ENCODE measurements at places on chromosomes 16 and 17.
A peak's percentile ranks its signal among the peaks of the same experiment; 100 is the strongest.

DNA sequence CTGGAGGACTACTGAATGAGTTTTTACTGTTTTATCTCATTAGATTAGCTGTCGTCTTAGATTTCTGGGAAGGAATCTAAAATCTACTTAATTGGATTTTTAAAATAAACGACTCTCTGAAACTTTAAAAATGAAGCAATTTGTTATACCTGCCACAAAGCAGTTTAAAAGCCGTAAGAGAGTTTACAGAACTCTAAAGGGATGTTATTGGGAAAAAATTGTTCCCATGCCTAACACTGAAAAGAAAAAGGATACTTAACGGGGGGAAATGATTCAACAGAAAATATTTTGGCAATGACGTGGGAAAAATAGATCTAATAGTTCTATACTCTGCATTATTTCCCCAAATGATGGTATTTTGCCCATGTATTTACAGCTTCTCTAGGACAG, 27.0 kb downstream of the ARHGAP17 start:
- no peak for DNase-seq

GRCh38 chr16:11896486-11897176, 19.1 kb downstream of the GSPT1 start:
- no peak for DNase-seq

DNA sequence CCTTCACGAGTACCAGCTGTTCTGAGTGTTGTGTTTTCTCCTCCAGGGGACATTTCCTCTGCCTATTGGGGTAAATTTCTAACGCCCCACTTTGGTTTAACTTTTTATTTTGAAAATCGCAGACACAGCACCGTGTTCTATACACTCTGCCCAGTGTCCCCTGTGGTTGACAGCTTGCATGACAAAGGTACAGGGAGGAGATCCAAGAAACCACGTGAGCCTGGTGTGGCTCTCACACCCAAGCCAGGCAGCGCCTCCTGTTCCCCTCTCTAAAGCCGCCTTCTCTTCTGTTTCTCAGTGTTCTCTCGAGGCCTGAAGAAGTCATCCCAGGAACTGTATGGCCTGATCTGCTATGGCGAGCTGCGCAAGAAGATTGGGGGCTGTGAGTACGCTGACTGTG, 25.4 kb downstream of the CRAMP1 start:
- DNase-seq = no peak

DNA sequence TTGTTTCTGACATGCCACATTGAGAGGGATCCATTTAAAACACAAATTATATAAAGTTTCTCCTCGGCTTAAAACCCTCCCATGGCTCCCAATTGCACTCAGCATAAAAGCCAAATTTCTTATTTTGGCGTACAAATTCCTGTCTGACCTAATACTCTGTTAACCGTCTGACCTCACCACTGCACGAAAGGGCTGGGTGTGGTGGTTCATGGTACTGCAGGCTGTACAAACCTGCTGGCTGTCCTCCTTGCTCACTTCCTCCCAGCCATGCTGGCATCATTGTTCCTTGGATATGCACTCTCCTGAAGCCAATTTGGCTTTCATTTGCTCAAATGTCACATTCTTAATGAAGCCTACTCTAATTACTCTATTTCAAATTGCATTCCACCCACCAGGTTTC, 301.6 kb upstream of the C16orf82 start:
- DNase-seq = no peak

- DNase-seq = no peak
Observed at GRCh38 chr16:7227229-7227721, 105.4 kb upstream of the RBFOX1 start.

GRCh38 chr16:88460496-88461330, 7.6 kb downstream of the ZFPM1 start:
- DNase-seq = no peak

GRCh38 chr17:8087952-8088230, 375 bp upstream of the ALOX12B start:
- no peak for DNase-seq

GRCh38 chr16:9225527-9226316, 134.3 kb downstream of the HAPSTR1 start:
- DNase-seq = no peak

GRCh38 chr16:3716831-3717234, 491 bp downstream of the TRAP1 start:
- peak; percentile 23 for DNase-seq

DNA sequence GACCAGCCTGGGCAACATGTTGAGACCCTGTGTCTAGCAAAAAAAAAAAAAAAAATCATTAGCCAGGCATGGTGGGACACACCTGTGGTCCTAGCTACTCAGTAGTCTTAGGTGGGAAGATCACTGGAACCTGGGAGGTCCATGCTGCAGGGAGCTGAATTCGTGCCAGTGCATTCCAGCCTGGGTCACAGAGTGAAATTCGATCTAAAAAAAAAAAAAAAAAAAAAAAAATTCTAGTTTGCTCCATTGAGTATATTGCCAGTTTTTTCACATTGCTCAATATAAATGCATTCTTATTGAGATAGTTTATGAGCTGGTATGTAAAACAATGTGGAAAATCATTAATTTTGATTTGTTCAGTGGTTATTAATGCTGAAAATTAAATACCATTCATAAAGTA, 52.0 kb downstream of the ABHD15 start:
- DNase-seq = no peak

DNA sequence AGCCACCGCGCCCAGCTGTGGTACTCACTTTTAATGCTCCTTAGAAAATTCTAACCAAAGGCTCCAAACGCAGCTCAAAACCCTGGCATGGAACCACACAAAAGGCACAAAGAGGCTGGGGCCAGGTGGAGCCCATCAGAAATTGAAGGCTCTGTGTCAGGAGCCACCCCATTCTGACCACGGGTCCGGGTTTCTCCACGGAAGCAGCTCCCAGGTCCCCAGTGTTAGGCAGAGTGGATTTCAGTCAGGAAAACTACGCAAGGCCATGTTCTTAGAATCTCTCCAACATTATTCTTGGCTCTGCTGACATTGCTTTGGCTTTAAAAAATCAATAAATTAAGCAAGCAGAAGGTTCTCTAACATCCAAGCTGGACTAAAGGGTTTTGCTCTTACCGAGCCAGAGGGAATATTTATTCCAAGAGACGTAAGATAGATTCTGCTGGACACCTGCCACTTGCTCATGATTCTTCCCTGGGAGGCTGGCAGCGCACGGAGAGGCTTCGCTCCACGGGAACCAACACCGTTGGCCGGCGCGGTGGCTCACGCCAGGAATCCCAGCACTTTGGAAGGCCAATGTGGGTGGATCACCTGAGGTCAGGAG, 93.5 kb downstream of the NXN start:
- no peak for DNase-seq

DNA sequence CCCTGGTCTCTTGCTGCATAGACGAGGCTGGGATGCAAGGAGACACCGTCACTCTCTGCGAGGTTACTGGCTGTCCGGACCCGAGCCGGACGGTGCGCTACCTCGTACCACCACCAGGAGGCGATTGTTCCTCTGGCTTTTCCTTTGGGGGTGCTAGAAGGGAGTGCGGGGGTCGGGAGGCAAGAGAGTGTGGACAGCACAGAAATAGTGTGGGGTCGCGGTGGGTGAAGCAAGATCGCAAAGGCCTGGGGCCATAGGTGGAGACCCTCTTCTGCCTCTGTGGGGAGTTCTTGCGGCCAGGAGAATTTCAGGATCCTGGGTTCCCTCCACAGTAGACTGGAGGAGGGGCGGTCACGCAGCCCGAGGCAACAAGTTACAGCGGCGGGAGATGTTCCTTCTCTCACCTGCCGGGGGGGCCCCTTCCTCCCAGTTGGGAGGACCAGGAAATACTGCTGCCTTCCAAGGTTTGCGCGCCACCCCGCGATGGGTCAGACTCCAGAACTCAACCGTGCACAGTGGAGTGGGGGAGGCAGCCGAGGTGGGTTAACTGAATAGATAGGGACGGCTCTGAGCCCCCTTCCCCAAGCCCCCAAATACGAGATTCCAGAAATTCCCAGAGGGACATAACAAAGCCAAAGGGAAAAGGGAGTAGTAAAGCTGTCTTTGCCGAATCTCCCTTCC, 6.9 kb downstream of the PHOSPHO1 start:
- no peak for DNase-seq

GRCh38 chr16:89410794-89411309, 79.5 kb downstream of the ANKRD11 start:
- no peak for DNase-seq

DNA sequence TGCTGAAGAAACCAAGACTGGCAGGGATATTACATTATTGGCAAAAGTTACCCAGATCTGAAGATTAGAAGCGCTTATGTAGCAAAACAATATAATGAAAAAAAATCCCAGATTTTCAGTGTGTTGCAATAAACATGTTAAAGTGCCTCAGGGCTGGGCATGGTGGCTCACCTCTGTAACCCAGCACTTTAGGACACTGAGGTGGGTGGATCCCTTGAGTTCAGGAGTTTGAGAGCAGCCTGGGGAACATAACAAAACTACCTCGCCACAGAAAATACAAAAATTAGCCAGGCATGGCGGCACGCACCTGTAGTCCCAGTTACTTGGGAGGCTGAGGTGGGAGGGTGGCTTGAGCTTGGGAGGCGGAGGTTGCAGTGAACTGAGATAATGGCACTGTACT, 6.8 kb downstream of the ZNF207 start:
- no peak for DNase-seq

GRCh38 chr17:83144421-83145357, 65.3 kb downstream of the METRNL start:
- no peak for DNase-seq

GRCh38 chr16:4306470-4307214, 9.2 kb upstream of the GLIS2 start:
- peak; percentile 51 for DNase-seq

- DNase-seq = no peak
Observed at GRCh38 chr16:4958510-4959438, 644 bp downstream of the SEC14L5 start.

GRCh38 chr16:3873482-3874173, 6.9 kb downstream of the CREBBP start:
- no peak for DNase-seq

DNA sequence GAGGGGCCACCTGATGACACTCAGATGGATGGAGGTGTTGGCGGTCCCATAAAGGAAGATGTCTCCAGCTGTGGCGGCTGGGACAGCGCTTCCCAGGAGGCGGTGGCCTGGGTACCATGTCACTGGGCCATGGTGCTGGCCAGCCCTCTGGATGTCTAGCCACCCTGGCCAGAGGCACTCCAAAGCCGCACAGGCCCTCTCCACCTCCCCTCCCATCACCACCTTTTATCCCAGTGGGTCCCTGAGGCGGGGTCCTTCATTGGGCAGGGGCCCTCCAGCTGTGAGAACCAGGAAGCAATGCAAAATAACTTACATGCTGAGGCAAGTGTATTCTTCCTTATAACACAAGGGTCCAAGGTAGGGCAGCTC, 23.1 kb downstream of the RAB11FIP4 start:
- no peak for DNase-seq

GRCh38 chr17:806781-807522, 24.8 kb downstream of the MRM3 start:
- no peak for DNase-seq

DNA sequence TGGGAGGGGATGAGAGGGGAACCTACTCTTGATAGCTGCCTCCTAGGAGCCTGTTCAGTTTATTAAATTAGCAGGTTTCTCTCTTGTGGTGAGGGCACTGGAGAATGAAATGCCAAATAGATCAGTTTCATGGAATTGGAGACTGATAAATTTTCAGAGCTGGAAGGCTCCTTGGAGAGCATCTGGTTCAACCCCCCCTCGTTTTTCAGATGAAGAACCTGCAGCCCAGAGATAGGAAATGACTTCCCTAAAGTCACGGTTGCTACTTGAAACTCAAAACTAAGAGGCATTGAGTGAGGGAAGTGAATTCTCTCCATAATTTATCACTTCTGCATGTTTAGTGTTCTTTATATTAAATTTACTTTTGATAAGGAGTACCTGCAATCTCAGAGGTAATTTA, 366.0 kb upstream of the CCL2 start:
- DNase-seq = no peak

- no peak for DNase-seq
Observed at GRCh38 chr16:65964752-65965151, 401.7 kb upstream of the CDH5 start.

GRCh38 chr16:58119509-58119845, 9.7 kb downstream of the CFAP20 start:
- DNase-seq = no peak

- DNase-seq = no peak
Observed at GRCh38 chr16:83623091-83623730, 184.6 kb upstream of the HSBP1 start.

- no peak for DNase-seq
Observed at GRCh38 chr16:85720302-85720637, 30.6 kb downstream of the C16orf74 start.

- DNase-seq = no peak
Observed at GRCh38 chr16:79184464-79185030, 416.0 kb downstream of the MAF start.
